Aortic smooth muscle cell (primary cell): ENCODE measurements at places on chromosomes 2 and 18. TPM values are rescaled to one million over a fixed set of nuclear protein-coding genes. Genes with fewer than 3 reads are reported as not detected.

LCT gene
- total RNA-seq: not detected in 2 replicates

DCC gene
- total RNA-seq: 0.13 TPM in 1 of 2 replicates, not detected in the other

WNT10A gene
- total RNA-seq: not detected in 2 replicates

CNGA3 gene
- 0.13 TPM in 1 of 2 replicates, not detected in the other for total RNA-seq

OSBPL6 gene
- 0.53 and 0.56 TPM in 2 replicates for total RNA-seq

HOXD13 gene
- total RNA-seq: not detected in 2 replicates

C2orf80 gene
- not detected in 2 replicates for total RNA-seq

ALK gene
- 0.13 TPM in 1 of 2 replicates, not detected in the other for total RNA-seq

POTEC gene
- total RNA-seq: not detected in 2 replicates

ANKRD29 gene
- 4.2 and 4.9 TPM in 2 replicates for total RNA-seq

NMUR1 gene
- under 0.01 TPM in 1 of 2 replicates, not detected in the other for total RNA-seq

KCNF1 gene
- total RNA-seq: under 0.01 TPM in 1 of 2 replicates, not detected in the other

RIT2 gene
- not detected in 2 replicates for total RNA-seq

PSME4 gene
- 26.4 and 31.8 TPM in 2 replicates for total RNA-seq

ABHD3 gene
- 4.3 and 4.9 TPM in 2 replicates for total RNA-seq

DNAH6 gene
- total RNA-seq: under 0.01 and 0.13 TPM in 2 replicates

LOXHD1 gene
- total RNA-seq: not detected in 2 replicates

RGPD3 gene
- total RNA-seq: 0.12 and 0.13 TPM in 2 replicates
